Stimulated activated CD8-positive, alpha-beta memory T cell treated with anti-CD3 and anti-CD28 coated beads, Interleukin-4, amount 100 ng/mL, for 1 hour (primary cell): ENCODE measurements at places on chromosomes 6 and 20.

GRCh38 chr6:151070631-151071051 lies 169.1 kb upstream of the AKAP12 start:
- DNase-seq: no peak

- DNase-seq: no peak
Observed at GRCh38 chr6:149608381-149608982, 40.0 kb downstream of the KATNA1 start.

DNA sequence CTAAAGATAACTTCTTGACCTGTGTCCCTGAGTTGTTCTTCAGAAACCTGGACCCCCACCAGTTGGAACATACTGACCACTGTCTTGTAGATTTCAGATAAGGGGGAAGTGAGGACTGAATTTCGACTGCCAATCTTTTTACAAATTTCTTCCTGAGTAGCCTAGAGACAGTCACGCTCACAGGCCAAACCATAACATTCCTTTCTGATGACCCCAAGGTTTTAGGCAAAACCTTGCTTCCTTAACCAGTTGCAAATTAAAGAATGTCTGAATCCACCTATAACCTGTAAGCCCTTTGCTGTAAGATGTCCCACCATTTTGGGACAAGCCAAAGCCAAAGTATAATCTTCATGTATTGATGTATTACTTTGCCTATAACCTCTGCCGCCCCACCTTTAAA lies 306.9 kb downstream of the LRFN2 start:
- DNase-seq: no peak

GRCh38 chr6:22826961-22827360 lies 257.6 kb downstream of the HDGFL1 start:
- DNase-seq: no peak

DNA sequence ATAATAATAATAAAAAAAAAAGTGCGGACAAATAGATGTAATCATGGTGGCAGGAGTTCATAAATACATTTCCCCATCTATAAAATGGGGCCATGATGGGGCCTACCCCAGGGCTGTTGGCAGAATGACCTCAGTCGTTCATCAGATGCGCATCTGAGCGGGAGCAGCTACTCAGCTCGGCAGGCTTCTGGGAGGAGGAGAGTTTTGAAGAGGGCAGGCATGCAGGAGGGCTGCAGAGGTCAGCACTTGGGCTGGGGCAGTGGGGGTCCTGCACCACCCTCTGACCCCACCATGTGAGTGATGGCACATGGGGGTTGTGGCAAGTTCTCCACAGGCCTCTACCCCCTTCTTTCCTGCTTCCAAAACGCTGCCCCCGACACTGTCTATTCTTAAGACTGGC lies 373.5 kb downstream of the ZFAND3 start:
- DNase-seq: no peak
